ENCODE measurements at places on chromosomes 2 and 18.

- DNase-seq: no peak
Measured at GRCh38 chr2:237299906-237300305, 114.1 kb downstream of the COL6A3 start.

- DNase-seq: no peak
Measured at GRCh38 chr18:11362856-11363255, 213.5 kb upstream of the PIEZO2 start.

GRCh38 chr2:105697781-105698449, 46.8 kb upstream of the NCK2 start:
- DNase-seq: no peak

GRCh38 chr18:74892066-74892627, 294.5 kb downstream of the ZNF407 start:
- no peak for DNase-seq

DNA sequence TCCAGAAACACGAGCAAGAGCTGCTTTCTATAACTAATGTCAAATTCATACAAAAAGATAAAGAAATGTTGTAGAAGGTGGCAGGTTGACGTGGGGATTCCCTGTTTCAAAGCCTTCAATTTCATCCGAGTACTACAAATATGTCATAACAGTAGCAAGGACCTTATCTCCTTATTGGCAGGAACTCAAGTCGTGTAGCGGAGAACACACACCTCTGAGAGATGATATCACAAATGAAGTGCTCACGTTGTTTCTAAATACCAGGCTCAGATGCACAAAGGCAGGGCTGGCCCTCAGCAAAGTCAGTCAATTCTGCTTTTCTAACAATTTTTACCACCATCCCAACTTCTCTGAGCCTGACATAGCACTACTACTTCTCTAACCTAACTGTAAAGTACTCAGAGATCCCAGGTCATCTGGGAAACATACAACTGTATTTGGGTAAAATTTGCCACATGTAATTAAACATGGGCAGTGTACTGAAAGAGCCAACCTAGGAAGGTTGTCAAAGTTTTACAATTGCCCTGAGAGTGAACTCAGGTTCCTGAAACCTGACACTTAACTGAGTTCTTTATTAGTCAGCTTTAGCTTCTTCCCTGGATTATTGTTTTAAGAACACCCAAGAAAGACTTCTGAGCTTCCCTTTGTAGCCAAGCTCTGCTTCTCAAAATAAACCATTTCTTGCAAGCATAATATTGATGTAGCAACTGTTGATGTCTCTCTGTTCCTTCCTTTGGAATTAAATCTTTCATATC, 813.7 kb upstream of the ACVR2A start:
- DNase-seq: no peak

DNA sequence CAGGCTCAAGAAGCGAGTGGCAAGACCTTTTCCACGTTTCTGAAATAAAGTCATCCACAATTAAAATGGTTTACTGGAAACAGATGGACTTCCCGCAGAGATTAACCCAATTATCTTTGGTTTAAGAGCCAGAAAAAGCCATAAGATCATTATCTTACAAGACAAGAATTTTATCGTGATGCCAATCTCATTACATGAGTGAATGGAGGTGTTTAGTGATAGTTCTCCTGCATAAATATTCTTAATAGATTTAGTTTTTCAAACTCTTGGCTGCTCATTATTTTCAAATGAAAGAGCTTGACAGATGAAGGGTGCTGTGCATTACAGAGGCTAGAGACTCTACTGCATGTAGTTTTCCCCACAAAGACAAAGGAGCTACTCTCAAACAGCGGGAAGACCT, 1028.4 kb upstream of the PIK3C3 start:
- no peak for DNase-seq

DNA sequence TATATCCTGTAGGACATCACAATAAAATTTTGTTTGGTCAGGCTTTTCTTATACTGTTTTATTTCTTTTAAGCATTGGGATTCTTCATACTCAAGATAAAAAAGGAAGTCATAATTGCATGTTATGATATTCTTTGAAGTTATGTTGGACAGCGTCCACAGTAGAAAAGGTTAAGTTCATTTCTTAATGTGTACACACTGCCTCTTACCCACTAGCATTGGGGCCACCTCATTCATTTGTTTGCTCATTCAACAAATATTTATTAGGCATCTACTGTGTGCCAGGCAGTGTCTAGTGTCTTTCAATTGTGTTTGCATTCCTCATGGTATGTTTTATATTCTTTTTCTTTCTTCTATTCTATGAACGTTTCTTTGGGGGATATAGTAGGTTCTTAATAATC, 70.2 kb downstream of the PTPRM start:
- DNase-seq: no peak

DNA sequence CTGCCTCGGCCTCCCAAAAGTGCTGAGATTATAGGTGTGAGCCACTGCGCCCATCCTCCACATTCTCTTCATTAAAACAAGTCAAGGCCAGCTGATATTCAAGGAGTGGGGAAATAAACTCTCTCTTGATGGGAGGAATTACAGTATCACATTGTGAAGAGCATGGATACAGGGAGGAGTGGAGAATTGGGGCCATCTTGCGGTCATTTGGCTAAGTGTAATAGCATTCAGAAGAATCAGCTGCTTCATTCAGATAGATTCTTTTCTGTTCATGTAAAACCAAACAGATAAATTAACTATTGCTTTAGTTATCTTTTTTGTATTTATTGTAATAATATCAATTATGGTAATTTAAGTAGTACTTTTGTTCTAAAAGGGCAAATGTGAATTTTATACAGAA, 156.3 kb downstream of the UBR3 start:
- no peak for DNase-seq

- no peak for DNase-seq
Measured at GRCh38 chr2:18855027-18855426, 265.7 kb upstream of the NT5C1B start.

DNA sequence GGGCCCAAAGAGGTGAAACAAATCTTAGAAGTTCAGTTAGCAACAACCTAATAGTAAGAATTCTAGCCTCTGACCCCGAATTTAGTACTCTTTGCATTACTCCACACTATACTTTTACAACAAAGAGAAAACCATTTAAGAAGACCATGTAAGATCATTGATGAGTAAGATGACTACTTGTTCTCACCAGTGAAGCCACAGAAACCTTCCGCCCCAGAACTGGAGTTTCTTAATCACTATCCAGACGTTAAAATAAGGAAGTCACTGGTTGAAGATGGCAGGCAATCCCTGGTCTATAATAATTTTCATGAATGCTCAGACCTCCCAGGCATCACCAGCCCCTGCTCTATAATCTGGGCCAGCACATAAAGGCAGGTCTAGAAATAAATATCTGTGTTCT, 95.0 kb downstream of the TMEM163 start:
- no peak for DNase-seq

- no peak for DNase-seq
Measured at GRCh38 chr2:233258211-233258610, 6.7 kb downstream of the ATG16L1 start.

DNA sequence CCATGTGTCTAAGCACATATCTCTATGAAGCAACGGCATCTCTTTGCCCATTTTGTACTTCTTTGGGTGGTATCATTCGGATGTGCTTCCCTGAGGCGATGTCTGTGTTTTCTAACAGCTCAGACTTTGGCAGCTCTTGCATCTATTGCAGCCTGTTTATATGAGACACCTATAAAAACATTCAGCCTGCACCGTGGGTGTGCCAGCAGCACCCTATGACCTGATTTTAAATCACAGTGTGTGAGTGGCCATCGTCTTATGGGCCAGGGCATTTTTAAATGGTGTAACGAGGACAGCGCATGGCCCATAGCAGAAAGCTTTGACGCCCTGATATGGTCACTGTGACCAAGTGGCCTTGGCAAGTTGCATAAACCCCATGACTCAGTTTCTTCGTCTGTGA, 12.9 kb downstream of the NPAS2 start:
- DNase-seq: no peak

DNA sequence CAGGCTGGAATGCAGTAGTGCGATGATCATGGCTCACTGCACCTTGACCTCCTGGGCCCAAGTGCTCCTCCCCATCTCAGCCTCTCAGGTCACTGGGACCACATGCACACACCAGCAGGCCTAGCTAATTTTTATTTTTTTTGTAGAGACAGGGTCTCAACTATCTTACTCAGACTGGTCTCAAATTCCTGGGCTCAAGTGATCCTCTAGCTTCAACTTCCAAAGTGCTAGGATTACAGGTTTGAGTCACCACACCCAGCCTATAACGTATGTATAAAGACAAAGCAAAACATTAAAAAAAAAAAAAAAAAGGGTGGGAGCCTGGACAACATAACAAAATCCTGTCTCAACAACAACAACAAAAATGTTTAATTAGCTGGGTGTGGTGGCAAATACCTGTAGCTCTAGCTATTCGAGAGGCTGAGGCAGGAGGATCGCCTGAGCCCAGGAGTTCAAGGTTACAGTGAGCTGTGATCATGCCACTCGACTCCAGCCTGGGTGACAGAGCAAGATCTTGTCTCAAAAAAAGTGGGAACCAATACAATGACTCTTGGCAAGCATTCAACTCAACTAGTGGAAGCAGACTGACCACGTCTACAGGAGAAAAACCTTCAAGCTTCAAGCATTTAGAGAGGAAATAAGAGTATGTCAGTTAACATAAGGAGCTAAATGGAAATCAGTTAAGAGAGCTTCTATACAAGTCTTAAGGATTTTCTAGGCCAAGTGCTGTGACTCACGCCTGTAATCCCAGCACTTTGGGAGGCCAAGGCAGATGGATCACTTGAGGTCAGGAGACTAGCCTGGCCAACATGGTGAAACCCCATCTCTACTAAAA, 2.6 kb downstream of the GTF3C2 start:
- no peak for DNase-seq

DNA sequence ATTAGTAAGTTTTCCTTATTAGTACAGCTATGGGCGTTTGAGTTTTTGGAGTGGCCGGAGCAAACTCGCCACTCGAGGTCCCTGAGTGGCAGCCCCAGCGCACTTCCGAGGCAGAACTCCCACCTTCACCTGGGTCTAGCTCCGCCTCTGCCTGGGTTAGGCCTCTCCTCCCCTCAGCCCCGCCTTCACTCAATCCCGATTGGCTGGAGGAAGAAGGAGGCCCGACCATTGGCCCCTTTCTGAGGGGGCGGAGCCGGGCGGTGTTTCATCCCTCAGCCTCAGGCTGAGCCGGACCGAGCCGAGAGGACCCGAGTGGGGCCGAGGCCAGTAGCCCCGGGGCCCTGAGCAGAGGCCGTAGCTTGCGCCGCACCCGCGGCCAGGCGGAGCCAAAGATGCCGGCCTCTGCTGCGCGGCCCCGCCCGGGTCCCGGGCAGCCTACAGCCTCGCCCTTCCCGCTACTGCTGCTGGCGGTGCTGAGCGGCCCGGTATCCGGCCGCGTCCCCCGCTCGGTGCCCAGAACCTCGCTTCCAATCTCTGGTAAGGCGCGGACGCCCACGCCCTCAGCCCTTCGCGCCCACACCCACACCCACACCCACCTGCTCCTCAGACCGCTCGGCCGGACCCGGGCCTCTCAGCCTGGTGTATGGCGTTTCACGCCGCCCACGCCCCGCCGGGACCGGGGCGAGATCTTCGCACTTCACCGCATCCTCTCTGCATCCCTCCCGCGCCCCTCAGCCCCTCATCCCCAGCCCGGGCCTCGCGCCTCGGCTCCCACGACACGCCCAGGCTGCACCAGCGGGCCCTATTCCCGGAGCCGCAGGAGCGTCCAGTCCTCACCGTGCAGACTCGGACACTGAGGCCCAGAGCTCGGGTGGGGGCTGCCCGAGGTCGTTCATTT, at the start of gene SEMA4F:
TSS of gene SEMA4F (plus strand) at position 263 of the 898 bp plus-strand sequence. CDS start at position 393, 130 bp downstream.
- peak; percentile 96 for DNase-seq

- DNase-seq: no peak
Measured at GRCh38 chr2:140589696-140590095, 1541.1 kb downstream of the LRP1B start.

DNA sequence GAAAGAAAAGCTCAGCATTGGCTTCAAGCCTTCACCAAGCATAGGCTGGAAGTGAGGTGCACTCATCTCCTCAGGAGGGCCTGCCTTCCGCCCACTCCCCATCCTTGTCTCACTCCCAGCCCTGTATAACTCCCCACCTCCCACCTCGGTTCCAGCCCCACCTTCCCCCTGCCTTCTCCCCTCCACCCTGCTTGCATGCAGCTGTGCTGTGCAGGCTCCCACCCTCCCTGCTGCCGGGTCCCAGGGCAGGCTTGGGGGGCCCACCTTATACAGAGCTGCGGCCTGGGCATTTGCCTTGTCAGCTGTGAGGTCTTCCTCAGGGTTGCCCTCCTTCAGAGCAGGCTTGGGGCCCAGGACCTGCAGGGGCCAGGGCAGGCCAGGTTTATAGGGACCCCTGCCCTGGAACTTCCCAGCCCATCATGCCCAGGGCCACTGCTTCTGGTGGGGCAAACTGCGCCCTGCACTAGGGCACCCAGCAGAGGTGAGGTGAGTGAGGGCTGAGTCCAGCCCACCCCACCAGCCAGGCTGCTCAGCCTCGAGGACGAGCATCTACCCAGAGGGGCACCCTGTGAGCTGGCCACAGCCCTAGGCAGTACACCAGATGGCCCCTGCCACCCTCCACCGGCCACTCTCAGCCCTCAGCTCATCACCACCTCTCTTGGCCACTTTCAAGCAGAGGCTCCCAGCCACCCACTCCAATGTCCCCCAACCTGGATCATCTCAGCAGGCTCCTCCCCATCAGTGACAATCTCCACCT, 11.6 kb downstream of the CAPG start:
- no peak for DNase-seq

DNA sequence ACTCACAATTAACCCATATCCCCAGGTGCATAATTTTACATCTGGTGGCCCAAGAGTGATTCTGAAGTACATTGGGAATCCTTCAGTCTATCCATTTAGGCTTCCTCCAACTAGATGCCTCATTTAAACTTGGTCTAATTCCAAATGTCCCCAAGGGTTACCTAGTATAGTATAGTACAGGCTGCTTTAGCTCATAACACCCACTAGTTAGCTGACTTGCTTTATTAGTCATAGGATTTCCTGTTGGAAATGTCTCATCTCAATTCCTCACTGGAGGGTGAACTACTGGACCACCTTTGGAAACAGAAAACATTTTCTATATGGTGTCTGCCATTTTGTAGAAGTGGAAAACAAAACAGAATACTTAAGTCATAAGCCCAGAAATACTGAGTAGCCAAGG, 202.5 kb upstream of the SESTD1 start:
- no peak for DNase-seq

GRCh38 chr2:38115216-38116032, 39.5 kb upstream of the CYP1B1 start:
- DNase-seq: peak; percentile 54

DNA sequence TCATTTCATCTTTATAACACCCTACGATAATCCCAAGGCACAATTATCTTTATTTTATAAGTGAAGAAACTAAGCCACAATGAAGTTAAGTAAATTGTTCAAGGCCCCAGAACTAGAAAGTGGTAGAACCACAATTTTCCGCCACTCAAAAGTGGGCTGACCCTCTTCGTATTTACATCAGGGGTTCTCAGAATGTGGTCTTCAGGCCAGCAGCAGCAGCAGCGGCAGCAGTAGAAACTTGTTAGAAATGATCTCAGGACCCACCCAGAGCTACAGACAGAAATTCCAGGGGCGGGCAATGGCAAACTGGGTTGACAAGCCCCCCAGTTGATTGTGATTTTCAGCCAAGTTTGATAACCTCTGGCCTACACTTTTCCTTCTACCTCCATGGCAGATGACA, 62.8 kb downstream of the LBH start:
- no peak for DNase-seq

GRCh38 chr18:9571546-9571945, 42.8 kb downstream of the PPP4R1 start:
- DNase-seq: no peak

Measured in CD4-positive, alpha-beta T cell treated with Interleukin-21 for 1 hour (primary cell).